ENCODE measurements at places on chromosomes 5 and 9.

DNA sequence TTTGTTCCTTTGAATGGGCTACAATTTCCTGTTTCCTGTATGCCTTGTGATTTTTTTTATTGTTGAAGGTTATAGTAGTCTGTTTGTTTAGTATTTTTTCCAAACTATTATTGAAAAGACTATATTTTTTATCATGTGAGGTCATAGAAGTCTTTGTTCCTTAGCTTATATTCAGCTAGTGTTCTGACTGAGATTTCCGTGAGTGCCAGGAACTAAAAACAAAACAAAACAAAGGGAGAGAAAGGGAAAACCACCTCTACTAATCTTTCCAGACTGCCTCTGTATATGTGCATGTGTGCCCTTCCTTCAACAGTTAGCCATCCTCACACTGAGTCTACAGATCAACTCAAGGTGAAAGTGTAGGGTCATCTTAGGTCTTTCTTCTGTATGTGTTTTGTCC is 79.0 kb downstream of the OSTF1 start:
- DNase-seq, result no peak

DNA sequence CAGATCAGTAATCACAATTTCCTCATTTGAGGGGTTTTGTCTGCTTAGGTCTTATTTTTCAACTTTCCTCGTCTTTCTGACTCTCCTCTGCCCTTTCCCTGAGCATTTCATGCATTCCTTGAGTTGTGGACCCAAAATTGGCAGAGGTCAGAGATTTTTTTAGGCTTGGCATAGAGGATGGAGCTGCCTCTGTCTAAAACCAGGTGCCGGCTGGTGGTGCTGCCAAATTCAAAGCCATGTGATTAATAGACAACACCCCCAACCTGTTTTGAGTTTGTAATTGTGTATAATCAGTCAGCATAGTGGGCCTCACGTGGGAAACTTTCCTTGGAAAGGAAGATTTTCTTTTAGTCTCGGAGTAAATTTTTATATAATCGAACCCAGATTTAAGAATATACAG is 39.6 kb downstream of the TJP2 start:
- DNase-seq, result no peak

DNA sequence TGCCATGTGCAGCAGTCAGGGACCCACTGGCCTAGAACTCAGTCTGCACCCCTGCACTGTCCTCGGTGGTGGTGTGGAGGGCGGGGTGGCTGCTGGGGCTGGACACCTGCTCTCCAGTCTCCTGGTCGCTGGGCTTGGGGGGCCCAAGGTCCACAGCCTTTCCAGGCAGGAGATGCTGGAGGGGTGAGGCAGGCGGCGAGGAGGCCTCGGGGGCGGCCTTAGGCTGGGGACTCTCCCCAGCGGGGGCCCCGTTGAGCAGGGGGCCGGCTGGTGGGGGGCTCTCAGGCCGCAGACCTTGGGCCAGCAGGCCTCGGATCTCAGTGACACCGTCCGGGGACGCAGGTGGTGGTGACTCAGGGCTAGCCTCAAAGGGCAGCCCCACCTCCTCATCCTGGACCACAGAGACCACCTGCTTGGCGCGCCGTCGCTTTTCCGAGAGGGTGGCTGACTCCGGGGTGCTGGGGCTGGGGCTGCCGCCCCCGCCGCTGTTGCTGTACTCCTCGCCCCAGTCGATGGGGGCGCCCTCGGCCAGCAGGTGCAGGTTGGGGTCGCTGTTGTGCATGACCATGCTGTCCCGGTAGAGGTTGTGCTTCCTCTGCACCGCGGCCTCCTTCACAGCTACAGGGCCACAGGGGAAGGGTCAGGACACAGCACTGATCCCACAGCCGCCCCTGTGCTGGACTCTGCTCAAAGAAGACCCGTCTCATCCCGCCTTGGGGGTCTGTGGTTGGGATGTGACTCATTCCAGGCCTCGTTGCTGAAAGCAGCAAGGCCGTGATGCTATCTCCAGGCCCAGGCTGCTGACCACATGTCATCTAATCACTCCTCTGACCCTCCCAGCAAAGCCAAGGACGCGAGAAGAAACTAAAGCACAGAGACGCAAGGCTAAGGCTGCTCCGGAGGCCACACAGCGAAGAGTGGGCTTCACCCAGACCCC is 55.8 kb downstream of the LRSAM1 start:
- peak; percentile 96 for DNase-seq

DNA sequence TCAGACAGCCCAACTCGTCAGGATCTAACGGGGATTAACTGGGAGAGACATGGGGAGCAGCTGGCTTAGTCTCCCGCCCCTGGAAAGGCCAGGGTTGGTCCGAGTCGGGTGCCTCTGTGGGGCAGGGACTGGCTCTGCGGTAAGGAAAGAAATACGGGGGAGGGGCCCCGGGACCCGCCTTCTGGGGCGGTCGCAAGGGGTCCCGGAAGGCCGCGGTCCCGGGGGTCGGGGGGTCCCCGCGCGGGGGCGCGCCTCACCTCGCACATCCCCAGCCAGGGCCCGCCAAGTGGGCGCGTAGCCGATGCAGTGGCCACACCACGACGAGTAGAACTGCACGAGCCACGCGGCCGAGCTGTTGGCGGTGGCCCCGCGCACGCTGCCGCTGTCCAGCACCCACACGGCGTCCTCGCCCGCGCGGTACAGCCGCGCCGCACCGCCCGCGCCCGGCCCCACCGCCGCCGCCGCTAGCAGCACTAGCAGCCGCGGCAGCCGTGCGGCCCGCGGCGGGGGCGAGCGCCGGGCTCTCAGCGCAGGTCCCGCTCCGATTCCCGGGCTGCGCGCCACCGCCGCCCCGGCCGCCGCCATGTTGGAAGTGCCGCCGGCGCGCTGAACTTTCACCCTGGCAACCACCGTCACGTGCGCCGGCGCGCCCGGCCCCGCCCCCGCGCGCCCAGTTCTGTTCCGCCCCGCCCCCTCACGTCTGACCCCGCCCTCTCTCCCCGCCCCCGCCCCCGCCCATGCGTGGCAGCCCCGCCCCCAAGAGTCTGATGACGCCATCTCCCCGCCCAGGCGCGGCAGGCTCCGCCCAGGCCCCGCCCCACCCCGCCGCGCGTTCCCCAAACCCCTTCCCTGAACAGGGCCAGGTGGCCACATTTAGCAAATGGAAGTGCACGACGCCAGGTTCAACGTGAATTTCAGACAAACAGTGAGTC is at the start of gene QSOX2:
Gene QSOX2 (minus strand): TSS at position 594 of the 932 bp plus-strand sequence. CDS start 9 bp downstream, at position 585.
- DNase-seq, result peak; percentile 56

GRCh38 chr5:55530669-55531068 is 4.1 kb downstream of the PLPP1 start:
- no peak for DNase-seq

- no peak for DNase-seq
These were observed 603.6 kb downstream of the PSAT1 start for GRCh38 chr9:78900500-78900899.

DNA sequence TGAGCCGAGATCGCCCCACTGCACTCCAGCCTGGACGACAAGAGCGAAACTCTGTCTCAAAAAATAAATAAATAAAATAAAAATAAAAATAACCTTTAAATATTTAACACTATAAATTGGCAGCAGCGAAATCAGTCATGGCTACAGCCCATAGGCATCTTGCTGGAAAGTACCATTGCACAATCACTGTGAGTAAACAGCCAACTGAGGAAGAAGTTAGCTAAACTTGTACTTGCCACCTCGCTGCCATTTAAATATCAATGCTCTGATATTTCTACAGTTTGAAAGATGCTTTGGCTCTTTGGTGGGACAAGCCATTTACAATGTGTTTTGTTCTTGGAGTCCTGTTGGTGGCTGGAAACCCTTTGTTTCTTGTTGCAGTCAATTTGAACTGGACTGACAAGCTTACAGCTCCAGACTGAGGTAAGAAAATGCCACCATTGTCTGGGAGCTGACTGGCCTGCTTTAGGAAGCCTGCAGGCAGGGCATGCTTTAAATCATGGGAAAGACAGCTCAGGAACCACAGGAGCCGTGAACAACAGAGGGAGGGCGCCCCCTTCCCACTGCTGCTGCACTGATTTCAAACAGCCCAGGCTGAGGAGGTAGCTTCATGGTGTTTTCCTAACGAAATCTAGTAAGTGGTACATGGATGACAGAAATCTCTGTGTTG is 322.8 kb upstream of the RFX3 start:
- peak; percentile 60 for DNase-seq
